Sigmoid colon (tissue), 7 donors: ENCODE measurements at places on chromosomes 2 and 18. TPM values are rescaled to one million over a fixed set of nuclear protein-coding genes. Genes with fewer than 3 reads are reported as not detected.

Gene ZNF407
- 18.3 TPM for total RNA-seq

DNA sequence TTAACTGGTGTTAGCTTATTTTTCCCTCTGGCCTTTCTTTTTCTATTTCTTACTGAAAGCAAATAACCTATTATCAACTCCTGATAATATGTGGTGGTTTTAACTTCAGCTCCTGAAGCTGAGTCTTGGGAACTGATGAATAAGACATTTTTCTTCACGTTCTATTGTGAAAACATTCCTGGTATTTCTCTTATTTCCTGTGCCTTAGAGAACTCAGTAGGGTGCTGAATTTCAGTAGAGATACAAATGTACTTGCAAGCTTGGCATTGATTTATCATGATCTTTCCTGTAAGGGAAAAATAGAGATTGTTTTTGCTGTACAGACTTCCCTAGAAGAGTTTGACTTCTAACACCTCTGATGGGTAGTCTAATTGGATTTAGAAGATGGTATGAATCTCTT lies 52.8 kb upstream of the DCC start:
- no peaks in the 10 kb centered on the region for H3K27me3 ChIP-seq
- no peak overlapping the region for H3K27ac ChIP-seq
- no peaks in the 10 kb centered on the region for H3K4me1 ChIP-seq
- no peak for DNase-seq
- H3K4me3 ChIP-seq, result no peak overlapping the region
- H3K36me3 ChIP-seq, result no peaks in the 10 kb centered on the region

Gene SAG
- total RNA-seq, result not detected

DNA sequence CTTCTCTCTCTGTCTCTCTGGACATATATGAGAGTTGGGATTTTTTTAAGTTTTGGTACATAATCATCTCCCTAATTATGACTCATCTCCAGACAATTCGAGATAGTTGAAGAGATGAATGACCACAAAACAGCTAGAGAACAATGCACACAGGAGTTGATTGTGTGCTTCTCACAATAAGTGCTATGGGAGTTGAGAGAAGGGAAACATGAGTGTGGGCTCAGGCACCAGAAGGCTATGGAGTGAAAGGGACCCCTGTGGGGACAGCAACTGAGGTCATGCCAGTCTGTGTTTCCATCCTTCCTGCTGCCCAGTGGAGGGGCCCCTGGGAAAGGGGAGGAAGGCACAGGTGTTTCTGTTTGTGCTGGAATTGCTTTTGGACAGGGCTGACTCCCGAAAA lies 6.5 kb upstream of the YWHAQ start:
- no peak overlapping the region for H3K27ac ChIP-seq
- H3K27me3 ChIP-seq, result no peaks in the 10 kb centered on the region
- no peak for DNase-seq
- peaks cover 23% of the 10 kb centered on the region for H3K4me1 ChIP-seq
- H3K36me3 ChIP-seq, result no peaks in the 10 kb centered on the region

DNA sequence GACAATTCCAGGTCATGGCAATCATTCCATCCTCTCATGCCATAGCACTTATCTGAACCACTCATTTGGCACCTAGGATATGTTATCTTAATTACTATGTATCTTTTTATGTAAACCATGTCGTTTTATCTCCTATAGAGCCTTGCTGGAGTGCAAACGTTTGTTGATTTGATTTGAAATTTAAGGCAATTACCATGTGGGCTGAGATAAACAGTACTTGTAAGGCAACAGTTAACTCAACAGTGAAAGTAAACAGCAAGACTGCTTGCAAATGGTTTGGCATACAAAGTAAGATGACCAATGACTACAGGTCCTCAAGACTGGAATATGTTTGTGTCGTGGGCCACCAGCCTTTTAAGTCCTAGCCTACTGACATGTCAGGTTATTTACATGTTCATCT lies 133.7 kb upstream of the ZFP36L2 start:
- H3K4me3 ChIP-seq, result no peak overlapping the region
- DNase-seq, result no peak
- no peaks in the 10 kb centered on the region for H3K27me3 ChIP-seq
- no peak overlapping the region for H3K27ac ChIP-seq

DNA sequence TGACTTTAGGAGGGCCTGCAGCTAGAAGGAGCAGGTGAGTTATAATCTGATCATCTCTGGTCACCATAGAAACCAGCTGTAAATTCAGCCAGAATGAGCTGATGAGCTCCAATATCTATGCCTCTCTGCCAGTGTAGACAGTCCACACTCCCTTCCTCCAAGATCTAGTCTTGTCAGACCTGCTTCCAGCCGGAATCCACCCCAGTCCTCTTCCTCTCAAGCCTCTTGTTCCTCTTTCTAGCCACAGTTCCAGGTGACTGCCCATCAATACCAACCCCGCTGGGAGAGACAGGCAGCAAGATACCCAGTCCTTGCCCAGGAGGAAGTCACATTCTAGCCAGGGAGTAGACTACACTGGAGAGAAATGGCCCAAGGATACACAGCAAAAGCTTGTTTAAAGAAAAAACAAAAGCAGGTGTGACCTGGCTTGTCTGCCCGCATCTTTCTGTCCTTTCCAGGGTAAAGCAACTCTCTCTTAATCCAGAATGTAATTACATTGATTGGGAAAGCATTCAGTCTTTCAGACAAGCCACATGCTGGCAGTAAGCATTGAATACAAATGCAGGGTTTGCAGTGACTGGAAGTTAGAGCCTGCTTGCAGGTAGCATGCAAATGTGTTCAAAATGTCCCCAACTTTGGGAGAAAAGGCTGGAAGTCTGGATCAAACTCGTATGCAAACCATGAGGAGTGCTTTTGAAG lies 9.0 kb upstream of the SLC35F6 start:
- no peak overlapping the region for H3K4me3 ChIP-seq
- H3K4me1 ChIP-seq, result no peaks in the 10 kb centered on the region
- H3K27me3 ChIP-seq, result no peaks in the 10 kb centered on the region
- no peak for DNase-seq
- no peaks in the 10 kb centered on the region for H3K36me3 ChIP-seq

Gene EVA1A
- not detected for total RNA-seq

- H3K36me3 ChIP-seq, result no peaks in the 10 kb centered on the region
- no peak overlapping the region for H3K4me3 ChIP-seq
- no peak for DNase-seq
- no peak overlapping the region for H3K27ac ChIP-seq
- peaks cover 21% of the 10 kb centered on the region for H3K4me1 ChIP-seq
- no peaks in the 10 kb centered on the region for H3K27me3 ChIP-seq
Observed at GRCh38 chr2:60487174-60487573, 66.3 kb downstream of the BCL11A start.

GRCh38 chr2:118925476-118925875 lies 16.5 kb upstream of the MARCO start:
- no peaks in the 10 kb centered on the region for H3K4me1 ChIP-seq
- H3K27ac ChIP-seq, result no peak overlapping the region
- DNase-seq, result no peak
- H3K36me3 ChIP-seq, result no peaks in the 10 kb centered on the region
- no peak overlapping the region for H3K4me3 ChIP-seq
- H3K27me3 ChIP-seq, result no peaks in the 10 kb centered on the region

GRCh38 chr2:207324001-207324400 lies 158.3 kb upstream of the KLF7 start:
- H3K4me3 ChIP-seq, result no peak overlapping the region
- H3K27ac ChIP-seq, result no peak overlapping the region
- no peaks in the 10 kb centered on the region for H3K4me1 ChIP-seq
- no peak for DNase-seq

Gene GCKR
- total RNA-seq, result not detected

- H3K4me1 ChIP-seq, result no peaks in the 10 kb centered on the region
- no peaks in the 10 kb centered on the region for H3K36me3 ChIP-seq
- H3K27ac ChIP-seq, result no peak overlapping the region
- no peaks in the 10 kb centered on the region for H3K27me3 ChIP-seq
Observed at GRCh38 chr2:161713706-161714105, 89.5 kb downstream of the SLC4A10 start.

Gene WIPF1
- 26.3 TPM for total RNA-seq

GRCh38 chr2:235382601-235383000 lies 111.2 kb upstream of the AGAP1 start:
- no peaks in the 10 kb centered on the region for H3K36me3 ChIP-seq
- no peak overlapping the region for H3K4me3 ChIP-seq
- H3K27ac ChIP-seq, result no peak overlapping the region
- H3K4me1 ChIP-seq, result no peaks in the 10 kb centered on the region
- no peak for DNase-seq

DNA sequence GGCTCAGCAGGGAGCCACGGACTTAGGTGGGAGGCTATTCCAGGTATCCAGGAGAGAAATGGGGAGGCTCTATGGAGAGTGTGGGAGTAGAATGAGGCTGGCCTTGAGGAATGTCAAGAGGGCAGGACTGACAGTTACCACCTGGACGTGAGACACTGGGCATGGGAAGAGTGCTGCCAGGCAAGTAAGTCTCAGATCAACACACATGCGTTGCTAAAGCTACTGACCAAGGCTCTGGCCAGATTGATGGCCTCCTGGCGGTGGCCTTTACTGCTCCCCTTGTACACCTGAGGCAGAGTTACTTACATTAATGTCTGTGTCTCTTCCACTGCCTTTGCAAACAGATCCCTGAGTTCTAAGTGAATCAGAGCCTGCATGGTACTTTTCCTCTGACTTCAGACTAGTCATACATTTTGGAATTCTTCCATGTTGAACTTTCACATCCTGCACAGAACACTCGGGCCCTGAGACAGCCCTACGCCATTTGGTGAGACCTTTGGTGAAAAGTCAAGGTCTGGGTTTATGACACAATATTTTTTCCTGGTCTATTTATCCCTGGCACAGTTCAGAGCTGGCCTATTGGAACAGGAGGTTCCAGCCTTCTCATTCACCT lies 398.8 kb upstream of the TRIB2 start:
- H3K4me1 ChIP-seq, result peaks cover 50% of the 10 kb centered on the region
- no peaks in the 10 kb centered on the region for H3K27me3 ChIP-seq
- peak overlapping the region; percentile 35 for H3K27ac ChIP-seq
- no peaks in the 10 kb centered on the region for H3K36me3 ChIP-seq
- no peak for DNase-seq
- H3K4me3 ChIP-seq, result no peak overlapping the region

Gene NDUFV2
- total RNA-seq, result 131 TPM

Gene INPP5D
- 8.7 TPM for total RNA-seq

Gene NT5C1B
- not detected for total RNA-seq

DNA sequence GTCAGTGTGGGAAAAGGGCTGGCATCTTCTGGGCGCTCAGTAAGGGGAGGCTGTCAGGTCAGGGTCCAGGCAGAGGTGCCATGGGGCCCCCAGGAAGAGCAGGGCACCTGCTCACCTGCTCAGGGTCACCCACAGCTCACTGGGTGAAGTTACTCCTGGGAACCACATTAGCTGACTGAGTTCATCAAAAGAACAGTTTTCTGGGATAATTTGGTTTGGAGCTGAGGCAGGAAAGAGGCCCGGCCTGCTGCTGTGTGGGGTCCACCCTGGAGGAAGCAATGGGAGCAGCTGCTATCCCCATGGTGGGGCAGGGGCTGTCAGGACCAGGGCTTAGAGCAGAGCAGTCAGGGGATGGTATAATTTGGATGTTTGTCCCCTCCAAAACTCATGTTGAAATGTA lies 97.2 kb upstream of the GPC1 start:
- DNase-seq, result no peak
- no peak overlapping the region for H3K27ac ChIP-seq
- H3K4me1 ChIP-seq, result no peaks in the 10 kb centered on the region
- H3K27me3 ChIP-seq, result no peaks in the 10 kb centered on the region

Gene RFTN2
- total RNA-seq, result 10.0 TPM

DNA sequence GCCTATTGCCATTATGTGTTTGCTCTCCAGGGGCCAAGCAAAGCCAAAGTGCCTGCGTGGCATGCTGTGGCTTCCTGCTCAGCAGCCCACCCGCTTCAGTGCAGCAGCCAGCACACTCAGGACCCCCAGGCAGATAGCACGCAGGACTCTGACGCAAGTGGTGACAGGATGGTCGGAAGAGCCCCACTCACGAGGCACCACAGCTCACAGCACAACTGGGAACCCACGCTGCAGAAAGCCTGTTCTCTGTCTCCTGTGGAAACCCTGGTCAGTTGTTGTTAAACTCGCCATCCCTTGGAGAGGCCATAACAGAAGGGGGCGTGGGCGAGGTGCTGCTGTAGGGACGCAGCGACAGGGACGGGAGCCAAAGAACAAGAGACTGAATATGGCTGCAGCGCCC lies 76.4 kb downstream of the HDAC4 start:
- H3K4me1 ChIP-seq, result no peaks in the 10 kb centered on the region
- H3K27me3 ChIP-seq, result no peaks in the 10 kb centered on the region
- H3K4me3 ChIP-seq, result no peak overlapping the region
- DNase-seq, result no peak
- H3K36me3 ChIP-seq, result no peaks in the 10 kb centered on the region
- peak overlapping the region; percentile 96 for H3K27ac ChIP-seq

Gene IL1RL1
- 9.4 TPM for total RNA-seq

DNA sequence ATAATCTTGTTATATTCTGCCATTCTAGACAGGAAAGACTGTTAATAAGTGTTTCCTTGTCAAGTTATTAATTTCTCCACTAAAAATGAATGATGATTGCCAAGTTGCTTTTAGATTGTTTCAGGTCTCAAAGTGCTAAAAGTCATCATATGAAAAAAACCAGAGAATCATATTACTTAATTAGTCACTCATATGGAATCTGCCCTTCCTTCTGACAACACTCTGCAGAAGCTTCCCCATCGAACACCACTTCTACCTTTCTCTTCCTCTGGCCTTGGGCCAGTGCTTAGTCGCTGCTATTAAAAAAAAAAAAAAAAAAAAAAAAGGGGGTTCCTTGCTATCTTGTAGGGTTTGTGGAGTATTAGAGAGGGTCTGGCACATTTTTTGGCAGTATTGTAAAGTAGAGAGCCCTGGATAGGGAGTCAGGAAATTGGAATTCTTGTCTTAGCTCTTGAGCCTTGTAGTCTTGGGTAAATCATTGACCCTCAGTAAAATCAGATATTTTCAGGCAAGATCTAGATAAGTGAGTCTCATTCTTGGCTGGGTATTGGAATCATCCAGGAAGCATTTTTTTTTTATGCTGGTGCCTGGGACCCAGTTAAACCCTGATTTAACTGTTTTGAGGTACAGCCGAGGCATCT lies 141.7 kb upstream of the CCDC68 start:
- H3K36me3 ChIP-seq, result no peaks in the 10 kb centered on the region
- DNase-seq, result no peak
- H3K27ac ChIP-seq, result no peak overlapping the region
- H3K4me1 ChIP-seq, result peaks cover 2% of the 10 kb centered on the region

DNA sequence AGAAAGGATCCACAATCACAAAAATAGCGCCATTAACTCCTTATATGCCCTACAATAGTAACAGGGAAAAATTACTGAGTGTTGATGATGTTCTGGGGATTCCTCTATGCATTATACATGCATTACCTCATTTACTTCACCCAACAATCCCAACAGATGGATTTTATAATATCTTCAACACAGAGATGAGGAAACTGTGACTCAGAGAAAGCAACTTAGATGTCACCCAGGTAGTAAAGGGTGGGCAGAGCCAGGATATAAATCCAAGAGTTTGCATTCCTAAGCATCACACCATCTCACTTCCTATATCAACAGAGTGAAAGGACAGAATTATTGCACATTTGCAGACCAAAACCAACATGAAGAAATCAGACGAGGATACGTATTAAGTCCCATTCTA lies 144.2 kb downstream of the TCF4 start:
- H3K4me1 ChIP-seq, result peaks cover 24% of the 10 kb centered on the region
- H3K27ac ChIP-seq, result no peak overlapping the region
- no peaks in the 10 kb centered on the region for H3K36me3 ChIP-seq
- no peak for DNase-seq
- H3K27me3 ChIP-seq, result no peaks in the 10 kb centered on the region
- H3K4me3 ChIP-seq, result no peak overlapping the region
